ENCODE measurements at places on chromosomes 4 and X. TPM values are rescaled to one million over a fixed set of nuclear protein-coding genes. Genes with fewer than 3 reads are reported as not detected.

INTU gene
- 5.7 TPM for total RNA-seq

ARHGAP36 gene
- total RNA-seq, result not detected

NMU gene
- not detected for total RNA-seq

CYSLTR1 gene
- not detected for total RNA-seq

Data from smooth muscle cell of bladder (primary cell).